ENCODE measurements at places on chromosomes 13 and 19. TPM values are rescaled to one million over a fixed set of nuclear protein-coding genes. Genes with fewer than 3 reads are reported as not detected.

DNA sequence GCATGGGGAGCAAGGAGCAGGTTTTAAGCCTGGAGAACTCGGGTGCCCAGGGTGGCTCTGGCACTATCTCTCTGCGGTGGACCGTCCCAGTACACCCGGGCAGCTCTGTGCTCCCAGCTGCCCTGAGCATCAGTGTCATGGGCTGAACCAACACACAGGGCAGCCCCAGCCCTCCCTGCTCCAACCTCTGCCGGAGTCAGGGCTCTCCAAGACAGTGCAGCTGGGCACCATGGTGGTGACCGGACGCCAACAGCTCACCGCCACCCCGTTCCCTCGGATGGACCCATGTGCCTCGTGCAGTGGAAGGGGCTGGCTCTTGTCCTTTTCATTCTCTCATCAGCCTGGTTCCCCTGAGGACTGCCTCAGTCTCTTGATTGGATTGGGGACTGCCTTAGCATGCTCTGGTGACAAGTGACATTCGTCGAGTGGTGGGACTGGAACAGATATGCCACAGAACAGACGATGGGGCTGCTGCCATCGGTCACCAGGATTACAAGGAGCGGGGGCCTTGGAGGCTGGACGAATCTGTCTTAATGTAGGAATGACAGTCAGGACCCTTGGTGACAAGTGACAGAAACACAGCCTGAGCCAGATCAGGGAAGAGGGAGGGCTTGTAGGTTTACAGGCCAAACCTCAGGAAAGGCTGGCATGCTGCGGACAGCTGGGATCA is 25.7 kb upstream of the VSTM2B start:
- DNase-seq: no peak

DNA sequence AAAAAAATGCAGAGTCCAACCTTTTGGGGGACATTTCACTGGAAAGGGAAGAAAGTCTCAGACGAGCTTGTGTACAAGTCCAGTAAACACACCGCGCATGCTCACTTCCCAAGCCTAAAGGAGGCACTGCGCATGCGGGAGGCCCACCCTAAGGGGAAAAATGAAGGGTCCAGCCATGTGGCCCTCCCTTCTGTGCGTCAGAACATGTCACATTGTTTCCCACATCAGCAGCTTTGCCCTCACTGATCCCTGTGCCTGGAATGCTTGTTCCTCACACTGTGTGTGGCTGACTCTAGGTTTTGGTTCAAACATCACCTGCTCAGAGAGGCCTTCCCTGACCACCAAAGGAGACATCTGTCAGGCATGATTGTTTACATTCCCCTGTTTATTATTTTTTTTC is 4.4 kb downstream of the ELSPBP1 start:
- no peak for DNase-seq

DNA sequence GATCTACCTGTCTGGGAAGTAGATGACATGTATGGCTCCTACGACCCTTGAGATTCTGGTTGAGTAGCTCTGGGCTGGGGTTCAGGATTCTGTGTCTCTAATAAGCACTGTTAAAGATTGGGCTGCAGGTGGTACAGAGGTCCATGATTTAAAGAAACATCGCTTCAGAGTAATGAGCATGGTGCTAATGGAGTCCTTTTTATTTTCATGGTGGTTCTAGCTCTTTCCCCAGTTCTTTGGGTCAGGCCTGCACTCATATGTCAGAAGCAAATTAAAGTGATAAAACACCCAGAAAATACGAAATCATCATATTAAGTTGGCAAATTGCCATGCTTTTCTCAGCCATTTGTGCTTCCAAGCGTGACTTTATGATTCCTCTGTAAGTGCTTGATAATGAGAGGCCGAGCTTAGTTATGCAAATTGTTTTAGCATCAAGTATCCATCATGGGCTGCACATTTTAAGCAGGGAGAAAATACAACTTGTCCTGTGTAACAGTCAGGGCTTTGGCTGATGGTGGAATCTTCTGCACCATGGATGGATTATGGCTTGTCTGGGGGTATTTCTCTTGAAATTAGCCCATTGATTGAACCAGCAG is 45.1 kb downstream of the MTUS2 start:
- no peak for DNase-seq

DNA sequence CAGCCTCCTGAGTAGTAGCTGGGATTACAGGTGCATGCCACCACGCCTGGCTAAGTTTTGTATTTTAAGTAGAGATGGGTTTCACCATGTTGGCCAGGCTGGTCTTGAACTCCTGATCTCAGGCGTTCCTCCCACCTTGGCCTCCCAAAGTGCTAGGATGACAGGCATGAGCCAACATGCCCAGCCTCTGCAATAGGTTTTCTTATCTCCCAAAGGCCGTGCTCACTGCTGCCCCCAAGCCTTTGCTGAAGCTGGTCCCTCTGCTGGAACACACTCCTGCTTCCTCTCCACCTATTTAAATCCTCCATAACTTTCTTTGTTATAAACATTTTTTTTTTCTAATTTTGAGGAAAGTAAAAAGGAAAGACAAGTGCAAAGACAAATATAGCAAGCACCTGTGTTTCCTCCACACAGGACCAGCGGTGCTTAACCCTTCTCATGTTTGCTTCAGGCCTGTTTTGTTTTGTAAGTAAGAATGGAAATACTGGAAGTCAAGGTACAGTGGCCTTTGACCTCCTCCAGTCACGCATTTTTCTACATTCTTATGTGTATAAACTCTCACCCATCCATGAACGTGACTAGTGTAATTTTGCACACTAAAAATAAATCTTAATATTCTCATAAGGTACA is 14.5 kb upstream of the TNFAIP8L1 start:
- DNase-seq: no peak

DNA sequence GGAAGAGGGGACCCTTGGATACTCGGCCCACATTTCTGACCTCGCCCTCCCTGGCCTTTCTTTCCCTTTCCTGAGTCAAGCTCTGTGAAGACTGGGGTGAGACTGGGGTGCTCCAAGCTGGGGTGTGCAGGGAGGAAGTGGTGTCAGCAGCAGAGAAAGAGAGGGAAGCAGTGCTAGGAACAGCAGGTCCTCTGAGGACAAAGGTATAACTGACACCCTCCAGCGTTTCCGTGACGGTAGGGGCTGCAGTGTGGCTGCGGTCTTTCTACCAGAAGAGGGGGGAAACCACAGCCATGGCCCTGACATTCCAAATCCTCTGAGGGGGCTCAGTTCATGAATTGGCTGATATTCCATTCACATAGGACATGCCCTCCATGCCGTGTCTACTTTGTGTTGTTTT is 1.1 kb downstream of the KIR3DL2 start:
- DNase-seq: no peak

GRCh38 chr13:102897371-102898138 is 51.7 kb downstream of the ERCC5 start:
- no peak for DNase-seq

DNA sequence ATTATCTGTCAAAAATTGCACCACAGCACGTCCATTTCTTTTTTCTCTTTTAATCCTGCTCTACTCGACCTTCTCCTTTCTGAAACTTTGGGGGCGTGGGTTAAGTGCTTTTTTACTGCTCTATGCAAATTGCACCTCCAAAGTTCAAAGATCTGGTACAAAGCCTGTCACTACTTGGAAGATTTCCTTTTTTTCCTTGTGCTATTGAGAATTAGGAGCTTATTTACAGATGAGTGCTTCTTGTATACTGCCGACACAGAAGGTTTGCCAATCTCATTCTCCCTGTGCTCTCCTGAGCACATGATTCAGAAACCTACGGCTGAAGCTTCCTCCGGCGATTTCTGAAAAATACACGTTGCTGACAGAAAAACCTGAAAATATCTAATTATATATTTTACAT is 94.8 kb downstream of the TEX29 start:
- no peak for DNase-seq

GRCh38 chr13:48194379-48194754 is 38.6 kb upstream of the ITM2B start:
- DNase-seq: no peak

GRCh38 chr13:24042710-24043440 is 117.6 kb upstream of the SPATA13 start:
- no peak for DNase-seq

PSG1 gene
- total RNA-seq: 0.64 TPM

All from activated naive CD4-positive, alpha-beta T cell treated with anti-CD3 and anti-CD28 coated beads, Interleukin-2, amount 50 U/mL, for 72 hours (primary cell).